ENCODE measurements at places on chromosomes 11 and 22. TPM values are rescaled to one million over a fixed set of nuclear protein-coding genes. Genes with fewer than 3 reads are reported as not detected.

PKDREJ gene
- total RNA-seq = 0.13 TPM

PATE4 gene
- total RNA-seq = not detected

CYB5R3 gene
- 243 TPM for total RNA-seq

PATE2 gene
- 0.23 TPM for total RNA-seq

OR4A16 gene
- total RNA-seq = not detected

LRRN4CL gene
- total RNA-seq = 5.0 TPM

SHISAL1 gene
- total RNA-seq = 4.0 TPM

GRCh38 chr22:47297261-47298016, 535.0 kb downstream of the TBC1D22A start:
- peak; percentile 31 for DNase-seq

DNA sequence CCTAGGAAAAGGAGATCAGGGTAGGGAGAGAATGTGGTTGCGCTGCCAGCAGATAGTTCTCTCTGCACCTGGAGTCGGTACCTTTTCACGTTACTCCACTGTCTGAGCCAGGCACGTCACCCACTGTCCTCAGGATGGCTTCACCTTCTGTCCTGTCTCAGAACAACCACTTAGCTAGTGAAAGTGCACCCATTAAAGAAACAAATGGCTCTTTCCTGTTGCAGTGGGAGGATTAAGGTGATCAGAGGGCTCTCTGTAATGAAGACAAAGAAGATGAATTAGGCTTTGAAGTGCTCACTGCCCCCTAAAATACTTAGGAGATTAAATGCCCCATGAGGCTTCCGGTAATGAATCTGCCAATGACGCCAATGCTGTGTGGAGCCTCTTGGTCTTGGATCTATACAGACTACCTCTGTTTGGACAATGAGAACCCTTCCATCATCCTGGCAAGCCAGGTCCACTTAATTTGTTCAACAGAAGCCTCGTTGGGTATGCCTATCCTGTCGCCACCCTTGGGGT, 113.7 kb downstream of the INSC start:
- no peak for DNase-seq

- DNase-seq = no peak
Observed at GRCh38 chr11:35190804-35191348, 51.9 kb downstream of the CD44 start.

- DNase-seq = no peak
Observed at GRCh38 chr11:106683435-106683834, 334.8 kb downstream of the GUCY1A2 start.

DNA sequence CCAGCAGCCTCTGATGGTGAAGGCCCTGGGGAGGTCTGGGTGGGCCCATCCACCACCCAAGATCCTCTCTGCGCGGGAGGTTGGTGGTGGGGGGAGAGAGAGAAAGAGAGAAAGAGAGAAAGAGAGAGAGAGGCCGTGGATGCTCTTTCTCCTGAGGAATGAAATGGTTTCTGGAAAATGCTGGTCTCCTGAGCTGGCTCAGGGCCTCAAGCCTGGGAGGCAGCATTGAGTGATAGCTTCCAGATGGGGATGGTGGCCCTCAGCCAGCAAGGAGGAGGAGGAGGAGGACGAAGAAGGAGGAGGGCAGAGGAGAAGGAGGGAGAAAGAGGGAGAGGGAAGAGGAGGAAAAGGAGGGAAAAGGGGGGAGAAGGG, 4.6 kb downstream of the TSPAN32 start:
- peak; percentile 87 for DNase-seq

DNA sequence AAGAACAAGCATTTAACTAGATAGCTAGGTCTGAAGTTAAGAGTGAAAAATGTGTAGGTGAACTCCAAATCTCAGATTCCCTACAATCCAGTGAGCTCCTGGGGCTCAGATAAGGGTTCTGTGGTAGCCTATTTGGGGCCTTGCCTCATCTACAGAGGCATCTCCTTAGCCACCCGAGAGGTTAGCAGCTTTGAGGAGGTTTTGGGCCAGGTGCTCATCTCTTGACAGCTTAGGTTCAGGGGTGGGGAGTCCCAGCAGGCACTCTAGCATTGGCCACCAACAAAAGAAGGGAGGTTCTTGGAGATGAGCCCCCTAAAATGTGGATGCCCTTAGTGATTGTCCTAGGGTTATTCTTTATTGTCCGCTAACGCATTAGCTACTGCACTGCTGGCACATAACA, 184.4 kb upstream of the B3GAT1 start:
- DNase-seq = peak; percentile 17

DNA sequence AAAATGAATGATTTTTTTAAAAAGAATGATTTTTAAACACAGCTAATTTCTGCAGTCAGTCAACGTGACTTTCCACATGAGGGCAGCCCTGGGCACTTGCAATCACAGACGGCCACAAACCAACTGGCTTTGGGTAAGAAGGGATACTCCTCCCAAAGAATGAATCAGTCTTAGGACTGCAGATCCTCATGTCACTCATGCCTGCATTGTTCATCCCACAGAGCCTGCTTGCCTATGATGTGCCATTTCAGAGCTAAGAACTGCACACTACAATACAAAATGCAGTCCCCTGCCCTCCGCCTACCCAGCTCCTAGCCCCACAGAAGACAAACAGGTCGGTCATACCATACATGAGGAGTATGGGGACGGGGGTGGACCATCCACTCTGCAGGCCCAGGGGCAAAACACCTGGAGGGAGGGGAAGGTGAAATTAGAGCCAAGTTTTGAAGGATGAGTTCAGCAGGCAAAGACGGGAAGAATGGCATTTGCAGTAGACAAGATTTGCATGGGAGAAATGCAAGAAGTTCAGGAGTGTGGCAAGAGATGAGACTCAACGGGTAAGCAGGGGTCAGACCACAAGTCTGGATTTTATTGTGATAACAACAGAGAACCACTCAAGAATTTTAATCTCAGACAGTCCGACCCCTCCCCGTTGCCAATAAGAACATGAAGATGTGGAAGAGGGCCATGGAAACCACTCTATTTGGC, 24.7 kb downstream of the PACSIN2 start:
- DNase-seq = no peak

DNA sequence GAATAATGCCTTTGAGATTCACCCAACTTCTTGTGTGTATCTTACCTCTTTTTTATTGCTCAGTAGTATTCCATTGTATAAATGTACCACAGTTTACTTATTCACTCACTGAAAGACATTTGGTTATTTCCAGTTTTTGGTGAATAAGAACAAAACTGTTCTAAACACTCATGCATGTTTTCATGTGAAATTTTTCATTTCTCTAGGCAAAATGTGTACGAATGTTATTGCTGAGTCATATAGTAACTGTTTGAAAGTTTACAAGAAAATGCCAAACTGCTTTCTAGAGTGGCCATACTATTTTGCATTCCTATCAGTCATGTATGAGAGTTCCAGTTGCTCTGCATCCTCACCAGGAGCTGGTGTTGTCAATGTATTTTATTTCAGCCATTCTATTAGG, 8.8 kb upstream of the EMSY start:
- DNase-seq = no peak

- no peak for DNase-seq
Observed at GRCh38 chr11:75700940-75701339, 16.7 kb upstream of the MOGAT2 start.

GRCh38 chr11:130404727-130405126, 23.7 kb downstream of the ADAMTS8 start:
- no peak for DNase-seq

- DNase-seq = no peak
Observed at GRCh38 chr11:107924306-107924705, 3.9 kb upstream of the RAB39A start.

- DNase-seq = no peak
Observed at GRCh38 chr11:108511851-108512474, 13.8 kb upstream of the POGLUT3 start.

- DNase-seq = no peak
Observed at GRCh38 chr11:71499125-71499524, 27.9 kb upstream of the KRTAP5-7 start.

DNA sequence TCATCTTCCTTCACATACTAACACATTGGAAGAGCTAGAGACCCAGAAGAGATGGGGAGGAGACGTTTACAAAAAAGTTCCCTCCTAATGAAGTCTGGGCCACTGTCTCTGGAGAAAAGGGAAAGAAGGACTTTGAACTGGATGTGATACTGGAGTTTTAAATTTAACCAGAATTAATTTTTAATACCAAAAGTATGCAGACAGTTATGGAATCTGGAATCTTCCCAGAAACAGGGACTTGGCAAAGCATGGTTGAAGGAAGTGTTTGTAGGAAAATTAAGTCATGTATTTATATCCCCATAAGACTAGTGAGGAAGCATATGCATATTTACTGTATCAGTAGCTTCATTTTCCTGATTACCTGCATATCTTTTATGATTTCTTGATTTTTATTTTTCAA, 215.5 kb downstream of the TTC28 start:
- DNase-seq = no peak

DNA sequence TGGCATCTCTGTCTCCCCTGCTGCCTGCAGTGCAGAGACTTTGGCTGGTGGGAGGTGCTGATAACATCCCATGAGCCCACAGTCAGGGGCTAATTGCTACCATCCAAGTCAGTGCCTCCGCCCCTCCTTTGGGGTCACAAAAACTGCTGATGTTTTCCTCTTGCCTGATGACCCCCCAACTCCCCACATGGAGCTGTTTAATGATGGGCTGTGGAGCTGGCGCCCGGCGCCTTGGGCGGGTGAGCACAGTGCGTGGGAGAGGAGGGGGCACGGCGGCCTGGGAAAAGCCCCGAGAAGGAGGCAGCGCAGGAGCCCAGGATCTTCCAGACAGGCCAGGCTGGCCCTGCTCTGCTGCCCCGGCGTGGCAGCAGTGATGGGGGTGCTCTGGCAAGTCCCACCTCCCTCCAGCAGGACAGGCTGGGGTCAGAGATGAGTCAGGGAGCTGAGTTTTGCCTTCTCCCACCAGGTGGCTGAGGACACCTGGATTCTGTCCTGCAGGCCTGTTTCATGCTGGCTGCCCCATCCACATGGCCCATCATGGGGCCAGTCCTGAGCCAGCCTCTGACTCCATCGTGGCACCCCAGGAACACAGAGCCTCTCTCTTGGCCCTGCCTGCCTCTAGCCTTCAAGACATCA, 43.8 kb downstream of the NECTIN1 start:
- DNase-seq = no peak

- DNase-seq = peak; percentile 71
Observed at GRCh38 chr11:102733232-102733875, 8.6 kb upstream of the MMP8 start.

DNA sequence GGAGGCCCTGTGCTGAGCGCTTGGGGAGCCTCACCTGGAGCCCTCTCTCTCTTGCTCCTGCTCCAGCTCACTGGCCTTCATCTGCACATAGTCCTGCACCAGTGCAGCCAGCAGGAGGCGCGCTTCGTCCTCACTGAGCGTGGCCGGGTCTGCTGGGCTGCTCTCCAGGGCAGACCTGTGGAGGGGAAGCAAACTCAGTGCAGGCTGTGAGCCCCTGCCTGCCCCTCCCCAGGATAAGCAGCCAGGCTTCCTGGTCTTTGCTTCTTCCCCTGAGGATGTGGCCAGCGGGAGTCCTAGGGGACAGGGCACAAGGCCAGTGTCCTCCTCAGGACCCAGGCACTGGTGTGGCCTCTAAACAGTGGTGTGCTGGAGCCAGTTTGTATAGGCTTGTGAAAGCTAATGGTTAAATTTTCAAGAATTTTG, 2.2 kb downstream of the CALCA start:
- no peak for DNase-seq

GRCh38 chr11:68043349-68044144, 4.7 kb downstream of the TCIRG1 start:
- DNase-seq = peak; percentile 75

DNA sequence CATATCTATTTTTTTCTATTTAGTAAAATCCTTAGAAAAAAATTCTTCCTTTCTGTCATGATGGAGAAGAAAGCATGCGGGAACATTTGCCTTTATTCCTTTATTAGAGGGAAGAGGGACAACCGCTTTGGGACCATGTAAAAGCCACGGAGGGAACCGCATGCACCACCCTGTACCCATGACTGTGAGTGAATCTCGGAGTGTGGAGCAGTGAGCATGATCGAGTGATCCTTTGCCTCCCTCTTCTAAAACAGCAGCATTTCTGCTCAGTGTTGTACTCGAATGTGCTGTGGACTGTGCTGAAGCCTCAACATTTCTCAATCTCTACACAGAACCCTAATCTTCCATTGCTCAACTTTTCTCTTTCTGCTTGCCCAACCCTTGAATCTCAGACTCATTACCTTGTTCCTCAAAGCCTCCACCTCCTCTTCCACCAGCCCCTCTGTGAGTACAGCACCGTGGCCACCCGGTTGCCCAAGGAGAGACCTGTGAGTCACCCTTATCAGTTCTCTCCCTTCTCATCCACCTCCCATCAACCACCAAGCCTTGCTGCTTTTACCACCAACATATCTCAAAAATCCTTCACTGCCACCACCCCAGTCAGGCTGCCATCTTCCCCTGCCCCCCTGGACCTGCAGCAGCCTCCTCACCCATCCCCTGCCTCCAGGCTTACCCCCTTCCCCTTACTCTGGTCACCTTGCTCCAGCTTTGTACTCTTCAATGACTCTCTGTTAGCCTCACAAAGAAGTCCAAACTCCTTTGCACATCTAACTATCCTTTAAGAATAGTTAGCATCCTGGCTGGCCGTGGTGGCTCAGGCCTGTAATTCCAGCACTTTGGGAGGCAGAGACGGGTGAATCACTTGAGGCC, 103.1 kb downstream of the NAT10 start:
- DNase-seq = no peak

DNA sequence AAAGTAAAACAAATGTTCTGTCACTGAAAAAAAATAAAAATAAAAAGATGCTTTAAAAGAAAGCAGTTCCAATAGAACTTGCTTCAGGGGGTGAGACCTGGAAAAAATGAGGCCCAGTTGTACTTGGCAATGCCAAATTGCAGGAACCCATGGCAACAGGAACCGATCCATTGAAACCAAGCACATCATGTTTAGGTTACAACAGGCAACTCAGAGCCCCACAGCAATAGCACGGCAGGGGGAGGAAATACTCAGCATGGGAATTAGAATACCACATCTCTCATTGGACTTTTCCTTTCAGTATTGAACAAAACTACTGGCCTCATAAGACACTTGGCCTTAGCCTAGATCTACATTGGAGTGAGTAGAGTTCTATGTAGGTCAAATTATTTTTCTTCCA, 84.3 kb downstream of the MSANTD4 start:
- DNase-seq = no peak

GRCh38 chr11:108069947-108070346, 51.4 kb upstream of the ACAT1 start:
- no peak for DNase-seq

DNA sequence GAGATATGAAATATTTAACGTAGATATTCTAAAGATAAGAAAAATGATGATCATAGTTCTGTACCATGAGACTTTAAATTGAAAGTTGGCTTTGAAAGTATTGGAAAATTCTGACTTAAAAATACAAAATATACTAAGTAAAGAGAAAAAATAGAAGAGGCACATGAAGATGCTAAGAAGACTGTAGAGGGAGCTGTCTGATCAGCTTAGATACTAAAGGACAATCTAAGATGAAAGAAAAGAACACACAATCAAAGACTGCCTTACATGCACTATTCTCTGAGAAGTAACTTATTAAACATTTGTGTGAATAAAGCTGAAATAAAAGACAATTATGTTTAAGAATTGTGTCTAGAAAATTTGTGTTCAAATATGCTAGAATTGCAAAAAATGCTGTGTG, 55.1 kb downstream of the RBMXL2 start:
- DNase-seq = no peak
